ENCODE measurements at places on chromosomes 2 and 18.

GRCh38 chr18:51513517-51513916, 316.0 kb upstream of the MEX3C start:
- DNase-seq: no peak

- DNase-seq: no peak
Observed at GRCh38 chr18:63477968-63478367, 1.2 kb downstream of the SERPINB5 start.

GRCh38 chr18:46466234-46467160, 190.5 kb downstream of the LOXHD1 start:
- DNase-seq: no peak

GRCh38 chr2:159133797-159134196, 152.7 kb downstream of the WDSUB1 start:
- no peak for DNase-seq

DNA sequence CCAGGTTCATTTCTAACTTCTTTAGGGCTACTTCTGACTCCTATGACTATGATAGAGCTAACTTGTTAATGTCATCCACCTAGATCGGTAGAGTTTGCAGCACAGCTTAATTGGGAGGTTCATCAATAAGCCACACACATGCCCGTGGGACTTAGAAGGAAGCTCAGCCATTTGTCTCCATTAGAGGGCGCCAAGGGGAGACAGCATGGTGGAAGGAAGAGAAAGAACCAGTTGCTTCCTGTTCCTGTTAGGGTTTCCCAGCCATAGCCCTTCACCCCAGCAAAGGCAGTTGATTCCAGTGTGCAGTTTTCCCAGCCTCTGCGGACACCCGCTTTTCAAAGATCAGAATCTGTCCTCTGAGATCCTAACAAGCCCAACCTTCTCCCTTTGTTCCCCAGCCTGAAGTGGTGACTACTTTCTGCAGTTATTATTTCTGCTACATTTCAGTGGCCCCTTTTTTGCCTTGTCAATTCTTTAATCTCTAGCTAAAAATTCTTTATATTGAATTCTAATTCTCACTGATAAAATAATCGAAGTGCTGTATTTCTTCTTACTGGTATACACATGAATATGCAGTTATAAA, 30.3 kb downstream of the MAIP1 start:
- DNase-seq: peak; percentile 85

DNA sequence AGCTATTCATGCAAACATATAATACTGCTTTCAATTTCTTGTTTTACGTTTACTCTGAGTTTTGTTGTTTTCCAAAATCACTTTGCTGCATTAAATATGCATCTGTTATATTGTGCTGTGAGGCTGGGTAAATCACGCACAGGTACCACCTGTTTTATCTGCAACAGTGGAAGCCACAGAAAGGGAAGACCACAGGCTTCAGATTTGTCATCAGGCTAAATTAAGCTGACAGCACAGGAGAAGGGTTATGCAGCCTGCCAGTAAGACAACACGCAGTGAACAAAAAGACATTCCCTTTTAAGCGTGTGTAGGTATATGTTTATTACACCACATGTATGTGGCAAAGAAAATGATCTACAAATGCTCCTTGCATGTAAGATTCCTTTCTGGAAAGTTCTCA, 38.2 kb downstream of the ZNF516 start:
- no peak for DNase-seq

GRCh38 chr2:41784496-41784895, 263.3 kb upstream of the PKDCC start:
- DNase-seq: peak; percentile 5

GRCh38 chr2:190891372-190891771, 10.8 kb downstream of the GLS start:
- peak; percentile 80 for DNase-seq

- no peak for DNase-seq
Observed at GRCh38 chr2:25323610-25324189, 18.0 kb downstream of the DNMT3A start.

DNA sequence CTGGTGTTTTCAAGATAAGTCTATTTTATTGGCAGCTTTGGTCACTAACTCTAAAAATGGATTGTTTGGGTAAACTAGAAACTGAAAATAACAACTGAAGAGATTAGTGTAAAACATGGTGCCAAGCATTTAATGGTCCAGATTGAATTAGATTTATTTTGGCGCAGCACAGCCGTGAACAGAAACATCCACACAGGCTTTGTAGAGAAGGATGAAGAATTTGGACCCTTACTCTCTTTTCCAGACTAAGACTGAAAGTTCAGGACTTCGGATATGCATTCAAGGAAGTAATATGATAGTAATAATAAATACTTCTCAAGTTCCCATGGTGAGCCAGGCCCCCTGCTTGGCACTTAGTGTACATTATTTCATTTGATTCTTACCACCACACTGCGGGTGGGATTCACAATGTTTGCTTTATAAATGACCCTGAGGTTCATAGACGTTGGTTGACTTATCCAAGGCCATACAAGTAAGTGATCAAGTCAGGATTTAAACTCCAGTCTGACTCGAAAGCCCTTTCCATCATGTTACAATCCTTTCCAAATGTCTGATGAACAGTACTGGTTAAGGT, 54.2 kb upstream of the ITGB6 start:
- DNase-seq: no peak

GRCh38 chr2:85091838-85092237, 41.4 kb upstream of the TCF7L1 start:
- DNase-seq: no peak

GRCh38 chr2:48946449-48947048, 191.0 kb upstream of the LHCGR start:
- peak; percentile 58 for DNase-seq

DNA sequence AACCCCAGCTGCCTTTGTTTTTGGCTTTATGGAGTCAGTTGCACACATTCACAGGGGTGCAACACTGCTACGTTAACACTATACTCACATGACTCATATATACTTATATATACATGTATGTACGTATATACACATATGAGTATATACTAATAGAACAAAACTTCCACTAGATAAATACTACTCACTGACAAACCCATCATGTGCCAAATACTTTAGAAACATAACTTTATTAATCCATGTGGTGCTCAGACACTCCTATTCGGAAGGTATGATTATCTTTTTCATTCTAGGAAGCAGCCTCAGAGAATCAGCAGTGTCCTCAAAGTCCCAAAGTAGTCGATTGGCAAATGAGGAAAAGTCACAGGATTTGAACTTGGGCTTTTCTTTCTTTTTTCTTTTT, 7.9 kb downstream of the PMAIP1 start:
- DNase-seq: no peak

Measured in suppressor macrophage (primary cell).